CD4-positive, alpha-beta T cell treated with Interleukin-2 at 100 ng/mL for 4 hours (primary cell): ENCODE measurements at places on chromosomes 4 and X.

- DNase-seq = no peak
These were observed 67.4 kb downstream of the CHRNA9 start for GRCh38 chr4:40402556-40402955.

GRCh38 chr4:25313201-25313895, 774 bp downstream of the ZCCHC4 start:
- DNase-seq = no peak

- DNase-seq = no peak
These were observed 65.7 kb downstream of the FREM3 start for GRCh38 chr4:143634763-143635162.

DNA sequence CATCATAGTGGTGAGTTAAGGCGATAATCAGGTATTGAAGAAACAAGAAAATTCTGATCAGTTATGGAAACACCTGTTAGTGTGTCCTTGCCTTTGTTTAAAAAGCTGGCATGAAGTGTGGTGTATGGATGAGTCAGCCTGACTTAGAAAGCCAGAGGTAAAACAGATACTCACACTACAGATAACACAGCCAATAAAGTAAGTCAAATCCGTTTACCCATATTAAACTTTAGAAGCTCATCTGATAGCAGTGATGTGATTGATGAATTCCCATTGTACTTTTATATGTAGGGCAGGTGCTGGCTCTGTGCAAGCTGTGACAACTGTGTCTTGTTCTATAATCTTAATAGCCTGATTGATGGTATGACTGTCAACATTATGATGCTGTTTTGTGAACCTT, 1392.7 kb upstream of the IGFBP7 start:
- DNase-seq = no peak

DNA sequence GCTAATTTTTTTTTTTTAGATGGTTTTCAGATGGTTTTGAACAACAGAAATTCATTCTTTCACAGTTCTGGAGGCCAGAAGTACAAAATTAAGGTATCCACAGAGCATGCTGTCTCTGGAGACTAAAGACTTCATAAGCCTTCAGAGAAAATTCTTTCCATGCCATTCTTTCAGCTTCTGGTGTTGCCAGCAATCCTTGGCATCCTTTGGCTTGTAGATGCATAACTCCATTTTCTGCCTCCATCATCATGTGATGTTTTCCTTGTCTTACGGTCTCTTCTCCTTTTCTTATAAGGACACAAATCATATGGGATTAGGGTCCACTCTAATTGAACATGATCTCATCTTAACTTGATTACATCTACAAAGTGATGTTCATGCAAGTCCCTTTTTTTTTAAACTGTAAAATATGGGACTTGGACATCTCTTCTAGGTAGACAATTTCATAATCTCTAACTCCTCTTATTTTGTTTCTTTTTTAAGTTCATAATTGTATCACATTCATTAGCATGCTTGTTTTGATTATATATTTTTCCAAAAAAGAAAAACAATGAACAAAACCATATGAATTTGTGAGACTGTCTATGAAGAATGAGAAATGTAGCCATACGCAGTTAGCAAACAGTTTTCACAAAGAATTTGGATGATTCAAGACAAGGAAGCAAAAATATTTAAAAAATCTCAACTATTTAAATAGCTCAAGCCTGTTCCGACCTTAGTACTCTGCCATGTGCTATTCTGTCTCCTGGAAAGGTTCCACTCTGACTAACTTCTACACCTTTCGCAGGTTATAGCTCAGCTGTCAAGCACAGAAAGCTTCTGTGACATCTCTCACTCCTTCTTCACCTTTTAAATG, 53.1 kb upstream of the GIMD1 start:
- DNase-seq = no peak

DNA sequence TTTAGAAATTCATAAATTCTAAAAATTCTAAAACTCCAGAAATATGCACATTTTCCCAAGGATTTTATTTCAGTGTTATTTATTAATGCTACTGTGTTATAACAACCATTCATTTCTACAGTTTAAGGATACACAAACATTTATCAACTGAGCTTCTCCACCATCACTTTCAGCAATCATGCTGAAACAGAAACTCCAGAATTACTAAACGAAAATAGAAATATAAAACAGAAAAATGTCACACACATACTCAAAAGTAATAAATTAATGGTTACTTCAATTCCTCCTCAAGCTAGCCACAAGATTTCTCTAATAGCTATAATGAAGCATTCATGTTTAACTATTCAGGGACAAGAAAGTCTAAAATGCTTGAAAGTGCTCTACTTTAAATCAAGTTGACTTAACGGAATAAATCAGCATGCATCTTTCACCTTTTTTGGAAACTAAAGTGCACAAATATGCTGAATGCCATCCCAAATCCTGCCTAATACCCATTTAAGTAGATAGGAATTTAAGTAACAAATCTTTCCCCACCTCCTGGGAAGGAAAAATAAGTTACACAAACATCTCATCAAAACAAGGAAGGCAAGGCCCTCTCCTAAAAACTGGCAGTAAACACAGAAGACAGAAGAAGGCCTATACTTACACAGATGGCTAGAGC, 563 bp downstream of the FAM13A start:
- no peak for DNase-seq

- DNase-seq = no peak
These were observed 128.0 kb downstream of the AFAP1 start for GRCh38 chr4:7811536-7812191.

GRCh38 chr4:40305328-40306170, 29.6 kb upstream of the CHRNA9 start:
- peak; percentile 56 for DNase-seq

DNA sequence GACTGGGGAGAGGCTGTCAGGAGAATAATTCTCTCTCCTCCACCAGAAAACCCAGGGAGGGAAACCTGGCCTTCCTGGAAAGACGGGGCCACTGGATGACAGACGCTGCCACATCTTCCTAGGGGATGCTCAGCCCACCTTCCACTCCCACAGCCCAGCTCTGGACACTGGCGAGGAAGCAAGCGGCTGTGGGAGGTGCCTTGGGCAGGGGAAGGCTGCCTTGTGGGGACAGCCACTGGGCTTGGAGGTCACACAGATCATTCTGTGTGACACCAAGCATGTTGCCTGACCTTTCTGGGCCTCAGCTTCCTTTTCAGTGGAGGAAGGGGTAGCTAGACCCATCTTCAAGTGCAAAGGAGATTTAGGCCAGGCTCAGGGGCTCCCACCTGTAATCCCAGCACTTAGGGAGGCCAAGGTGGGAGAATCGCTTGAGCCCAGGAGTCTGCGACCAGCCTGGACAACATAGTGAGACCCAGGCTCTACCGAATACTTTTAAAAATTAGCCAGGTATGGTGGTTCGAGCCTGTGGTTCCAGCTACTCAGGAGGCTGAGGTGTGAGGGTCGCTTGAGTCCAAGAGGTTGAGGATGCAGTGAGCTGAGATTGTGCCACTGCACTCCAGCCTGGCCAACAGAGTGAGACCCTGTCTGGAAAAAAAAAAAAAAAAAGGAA, 9.8 kb upstream of the MSX1 start:
- no peak for DNase-seq

DNA sequence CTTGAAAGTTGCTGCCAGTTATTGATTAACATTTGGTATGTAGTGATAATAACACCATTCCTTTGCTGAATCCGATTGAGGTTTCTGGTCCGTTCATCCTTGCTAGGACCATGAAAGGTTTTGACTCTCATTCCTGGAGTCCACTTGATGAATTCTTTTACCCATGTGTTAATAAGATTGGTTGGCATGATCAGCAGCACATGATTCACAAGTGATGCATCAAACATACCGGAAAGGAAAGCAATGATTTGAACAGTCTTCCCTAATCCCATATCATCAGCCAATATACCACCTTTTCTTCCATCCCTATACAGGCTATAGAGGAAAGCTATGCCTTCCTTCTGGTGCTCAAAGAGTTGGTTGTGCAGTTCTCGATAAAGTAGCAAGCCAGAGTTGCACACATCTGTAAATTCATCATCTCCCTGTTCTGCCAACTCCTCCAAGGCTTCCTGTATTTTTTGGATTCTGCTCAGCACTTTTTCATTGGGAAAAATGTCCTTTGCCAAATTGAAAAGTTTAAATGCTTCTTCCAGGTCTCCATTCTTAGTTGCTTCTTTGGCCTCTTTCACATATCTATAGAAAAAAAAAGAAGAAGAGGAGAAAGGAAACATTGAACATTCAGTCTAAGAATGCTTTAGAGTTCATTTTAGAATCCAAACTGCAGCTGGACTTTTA, 26.7 kb downstream of the PIN4 start:
- DNase-seq = no peak

GRCh38 chr4:182795446-182796238, 121.5 kb downstream of the DCTD start:
- no peak for DNase-seq

- DNase-seq = no peak
These were observed 631.6 kb downstream of the SPRY1 start for GRCh38 chr4:124028182-124028581.

DNA sequence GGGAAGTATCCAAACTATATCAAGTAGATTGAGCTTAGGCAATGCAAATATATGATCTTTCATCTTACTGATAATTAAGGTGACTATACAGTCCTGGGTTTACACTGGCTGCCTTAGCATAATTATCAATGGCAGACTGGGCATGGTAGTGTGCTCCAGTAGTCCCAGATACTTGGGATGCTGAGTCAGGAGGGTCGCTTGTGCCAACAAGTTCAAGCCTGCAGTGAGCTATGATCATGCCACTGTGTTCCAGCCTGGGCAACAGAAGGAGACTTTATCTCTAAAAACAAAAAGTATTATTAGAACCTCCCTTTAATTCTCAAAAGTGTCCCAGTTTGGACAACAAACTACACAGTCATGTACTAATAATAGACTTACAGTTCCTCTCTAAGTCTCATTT, 99.4 kb upstream of the RASGEF1B start:
- no peak for DNase-seq

GRCh38 chr4:113042502-113042901, 7.0 kb upstream of the ANK2 start:
- DNase-seq = no peak

DNA sequence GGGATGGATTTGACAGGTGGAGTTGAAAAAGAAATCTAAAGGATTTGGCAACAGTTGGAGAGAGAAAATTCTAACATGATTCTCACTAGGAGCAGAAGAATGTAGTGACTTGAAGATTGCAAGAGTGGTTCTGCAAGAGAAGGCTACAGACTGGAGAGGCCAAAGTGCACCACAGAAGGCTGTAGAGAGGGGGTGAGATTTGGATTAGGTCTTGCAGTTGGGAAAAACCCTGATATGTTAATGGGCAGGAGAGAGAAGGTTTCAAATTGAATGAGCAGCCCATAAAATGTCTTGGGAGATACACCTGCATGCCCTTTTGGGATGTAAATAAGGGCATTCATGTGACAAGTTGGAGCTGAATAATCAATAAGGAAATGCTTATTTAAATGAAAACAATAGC, 14.7 kb upstream of the VEGFD start:
- no peak for DNase-seq

DNA sequence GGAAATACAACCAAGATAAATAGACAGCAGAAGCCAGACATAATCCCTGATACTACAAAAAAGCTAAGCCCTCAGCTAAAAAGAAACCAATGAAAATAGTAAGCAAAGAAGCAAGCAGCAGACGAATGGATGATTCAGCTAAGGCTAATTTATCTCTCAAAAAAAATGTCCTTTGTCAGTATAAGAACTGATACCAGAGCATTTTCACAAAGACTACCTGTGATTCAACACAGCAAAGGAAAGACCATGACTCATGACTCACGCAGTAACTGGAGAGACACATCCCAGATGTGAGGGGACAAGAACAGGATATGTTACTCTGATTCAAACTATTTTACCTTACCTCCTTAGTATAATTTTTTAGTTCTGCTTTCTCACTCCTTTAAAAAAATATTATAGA, 22.7 kb upstream of the TMPRSS11F start:
- no peak for DNase-seq

- DNase-seq = no peak
These were observed 52.6 kb downstream of the CASK start for GRCh38 chrX:41870719-41871151.

DNA sequence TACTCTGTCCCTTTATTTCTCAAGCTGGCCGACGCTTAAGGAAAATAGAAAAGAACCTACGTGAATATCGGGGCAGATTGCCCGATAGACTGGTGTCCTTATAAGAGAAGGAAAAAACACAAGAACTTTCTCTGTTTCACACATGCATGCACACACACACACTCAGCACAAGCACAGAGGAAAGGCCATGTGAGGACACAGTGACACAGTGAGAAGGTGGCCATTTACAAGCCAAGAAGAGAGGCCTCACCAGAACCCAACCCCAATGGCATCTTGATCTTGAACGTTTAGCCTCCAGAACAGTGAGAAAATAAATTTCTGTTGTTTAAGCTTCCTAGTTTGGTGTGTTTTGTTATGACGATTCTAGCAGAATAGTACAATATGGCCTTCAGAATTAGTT, 37.0 kb downstream of the SPRY1 start:
- no peak for DNase-seq

DNA sequence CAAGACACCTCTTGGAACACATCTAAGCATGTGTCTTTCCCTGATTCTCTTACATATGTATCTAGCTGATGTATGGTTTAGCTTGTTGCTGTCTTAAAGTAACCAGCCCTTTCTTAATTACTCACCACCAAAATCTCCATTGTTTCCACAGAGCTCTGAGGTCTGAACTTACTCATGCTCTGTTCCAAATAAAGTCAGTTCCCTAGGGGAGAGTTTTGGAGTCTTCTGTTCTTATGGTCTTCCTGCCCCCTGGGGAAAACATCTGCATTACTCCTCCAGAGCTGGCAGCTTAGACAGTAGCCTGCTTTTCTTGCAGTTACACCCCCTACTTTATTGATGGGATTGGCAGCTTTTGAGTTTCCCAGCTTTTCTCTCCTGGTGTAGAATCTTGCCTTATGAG, 125.8 kb downstream of the EDA start:
- no peak for DNase-seq

DNA sequence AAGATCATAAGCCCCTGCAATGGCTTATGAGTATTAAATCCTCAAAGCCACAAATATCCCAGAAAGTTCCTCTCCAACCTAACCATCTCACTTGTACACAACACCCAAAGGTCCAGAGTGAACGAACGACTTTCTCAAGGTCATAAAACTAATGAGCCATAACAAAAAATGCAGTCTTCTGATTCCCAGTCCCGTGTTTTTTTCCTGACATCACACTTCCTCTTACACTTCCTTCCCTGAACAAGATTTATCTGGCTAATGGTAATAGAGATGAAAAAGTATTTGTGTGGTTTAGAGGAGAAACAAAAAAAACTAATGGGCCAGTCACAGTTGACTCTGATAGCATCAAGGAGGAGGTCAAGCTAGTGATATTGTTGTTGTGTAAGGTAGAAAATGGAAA, 99.5 kb upstream of the KLHL13 start:
- no peak for DNase-seq

- no peak for DNase-seq
These were observed 8.4 kb downstream of the TEC start for GRCh38 chr4:48261281-48261680.

GRCh38 chrX:117860517-117860916, 256.1 kb downstream of the KLHL13 start:
- DNase-seq = no peak

GRCh38 chr4:157992038-157992705, 180.7 kb downstream of the GASK1B start:
- peak; percentile 53 for DNase-seq

- DNase-seq = no peak
These were observed 90.5 kb upstream of the ACTRT1 start for GRCh38 chrX:128142745-128143144.
